T1000 (cell line): ENCODE measurements at places on chromosomes 4 and X.

DNA sequence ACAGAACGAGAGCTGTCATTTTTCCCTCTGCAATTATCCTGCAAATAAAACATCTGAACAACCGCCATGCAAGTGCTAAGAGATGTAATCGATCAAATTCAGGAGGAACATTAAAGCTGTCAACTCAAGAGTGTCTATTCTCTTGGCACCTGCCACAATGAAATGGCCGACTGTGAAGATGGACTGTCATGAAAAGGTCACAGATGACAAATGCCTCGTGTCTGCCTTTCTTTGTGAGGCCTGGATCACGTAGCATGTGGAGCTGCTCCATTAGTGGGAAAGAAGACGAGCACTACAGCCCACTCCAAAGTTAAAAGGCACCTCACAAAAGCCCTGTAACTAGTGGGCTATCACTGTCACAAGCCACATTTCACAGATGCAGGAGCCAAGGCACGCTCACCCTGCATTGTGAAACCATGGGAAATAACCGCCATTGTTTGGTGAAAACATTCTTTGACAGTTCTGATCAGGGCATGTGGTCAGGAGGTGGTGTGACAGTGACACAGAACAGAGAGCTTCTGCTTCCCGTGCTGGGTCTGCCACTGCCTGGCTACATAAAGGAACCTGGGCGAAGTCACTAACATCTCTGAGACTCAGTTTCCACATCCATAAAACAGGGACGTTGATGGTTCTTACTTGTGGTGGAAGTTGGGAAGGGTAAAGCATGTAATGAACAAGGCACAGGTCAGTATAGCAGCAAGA lies 98.9 kb downstream of the EVC2 start:
- no peak for DNase-seq

DNA sequence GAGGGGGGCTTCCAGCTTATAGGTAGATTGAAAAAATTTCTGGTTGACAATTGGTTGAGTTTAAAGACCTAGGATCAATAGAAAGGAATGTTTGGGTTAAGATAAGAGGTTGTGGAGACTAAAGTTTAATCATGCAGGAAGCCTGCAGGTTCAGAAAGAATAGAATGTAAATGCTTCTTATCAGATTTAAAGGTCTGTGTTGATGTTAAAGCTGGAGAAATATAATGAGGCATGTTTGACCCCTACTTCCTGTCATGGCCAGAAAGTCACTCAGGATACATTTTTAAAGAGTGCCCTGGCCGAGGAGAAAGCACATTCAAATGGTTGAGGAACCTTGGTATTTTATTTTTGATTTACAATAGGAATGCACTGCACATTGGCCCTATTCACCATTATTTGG lies 3.9 kb upstream of the RRAGB start:
- no peak for DNase-seq

- DNase-seq: no peak
These were observed 36.1 kb downstream of the CPLX1 start for GRCh38 chr4:789571-790465.

GRCh38 chrX:47146121-47146935 lies 1.3 kb downstream of the RBM10 start:
- DNase-seq: no peak

- DNase-seq: no peak
These were observed 640 bp downstream of the BANK1 start for GRCh38 chr4:101791182-101791558.

- DNase-seq: no peak
These were observed 2.0 kb downstream of the TRAPPC2 start for GRCh38 chrX:13732246-13733067.

- no peak for DNase-seq
These were observed 3.5 kb downstream of the ENAM start for GRCh38 chr4:70632028-70632427.

DNA sequence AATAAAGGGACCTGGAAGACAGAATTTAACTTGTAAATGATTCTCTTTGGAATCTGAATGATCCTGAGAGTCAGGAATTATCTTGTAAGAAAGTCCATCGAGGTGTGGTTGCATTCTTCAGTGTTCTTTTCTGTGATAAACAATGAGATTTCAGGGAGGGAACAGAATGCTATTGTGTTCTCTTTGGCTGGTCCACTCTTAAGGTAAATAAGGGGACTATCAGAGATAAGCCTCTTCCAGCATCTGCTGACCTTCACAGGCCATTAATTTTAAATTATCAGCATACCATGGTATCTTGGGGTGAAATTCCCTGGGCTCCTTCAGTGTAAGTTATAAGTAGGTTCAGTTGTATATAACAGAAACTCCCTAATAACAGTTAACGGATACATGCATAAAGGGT lies 107.1 kb upstream of the ARHGAP24 start:
- no peak for DNase-seq

DNA sequence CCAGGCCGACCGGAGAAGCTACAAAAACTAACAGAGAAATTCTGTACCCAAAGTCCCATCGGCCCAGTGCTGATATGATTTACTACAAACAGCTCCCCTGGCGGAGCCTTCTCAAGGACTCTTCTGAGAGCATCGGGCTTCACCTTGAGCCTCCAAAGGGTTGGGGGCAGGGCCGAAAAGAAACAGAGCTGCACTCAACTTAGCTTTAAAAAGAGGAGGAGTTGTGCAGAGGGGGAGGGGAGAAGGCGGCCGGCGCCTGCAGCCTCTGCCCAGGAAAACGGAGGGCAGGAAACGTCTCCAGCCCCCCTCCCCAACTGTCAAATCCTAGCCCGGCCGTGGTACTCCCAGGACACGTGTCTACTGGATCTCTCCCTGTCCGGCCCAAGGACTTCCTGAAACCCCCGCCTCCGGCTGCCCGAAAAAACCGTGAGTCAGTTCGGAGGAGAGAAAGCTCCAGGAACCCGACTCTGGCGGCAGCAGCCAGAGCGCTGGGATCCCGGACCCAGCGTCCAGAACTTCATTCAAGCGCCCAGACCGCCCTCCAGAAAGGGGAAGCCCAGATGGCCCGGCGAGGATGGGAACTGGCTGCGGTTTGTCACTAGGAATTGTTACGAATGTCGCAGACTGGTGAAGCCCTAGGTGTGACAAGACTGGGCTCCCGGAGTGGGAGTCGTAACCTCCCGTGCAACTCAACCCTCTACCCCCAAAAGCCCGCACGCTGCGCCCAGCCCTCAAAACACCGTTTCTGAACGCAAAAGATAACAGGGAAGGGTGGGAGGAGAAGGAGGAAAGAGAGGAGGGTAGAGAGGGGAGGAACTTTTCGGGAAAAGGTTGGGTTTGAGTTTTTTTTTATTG lies 973 bp downstream of the ADAMTS3 start:
- DNase-seq: peak; percentile 56

- DNase-seq: no peak
These were observed 4.3 kb upstream of the TSPAN5 start for GRCh38 chr4:98662626-98663225.

- DNase-seq: no peak
These were observed 38.0 kb upstream of the ZC4H2 start for GRCh38 chrX:65014230-65014629.

DNA sequence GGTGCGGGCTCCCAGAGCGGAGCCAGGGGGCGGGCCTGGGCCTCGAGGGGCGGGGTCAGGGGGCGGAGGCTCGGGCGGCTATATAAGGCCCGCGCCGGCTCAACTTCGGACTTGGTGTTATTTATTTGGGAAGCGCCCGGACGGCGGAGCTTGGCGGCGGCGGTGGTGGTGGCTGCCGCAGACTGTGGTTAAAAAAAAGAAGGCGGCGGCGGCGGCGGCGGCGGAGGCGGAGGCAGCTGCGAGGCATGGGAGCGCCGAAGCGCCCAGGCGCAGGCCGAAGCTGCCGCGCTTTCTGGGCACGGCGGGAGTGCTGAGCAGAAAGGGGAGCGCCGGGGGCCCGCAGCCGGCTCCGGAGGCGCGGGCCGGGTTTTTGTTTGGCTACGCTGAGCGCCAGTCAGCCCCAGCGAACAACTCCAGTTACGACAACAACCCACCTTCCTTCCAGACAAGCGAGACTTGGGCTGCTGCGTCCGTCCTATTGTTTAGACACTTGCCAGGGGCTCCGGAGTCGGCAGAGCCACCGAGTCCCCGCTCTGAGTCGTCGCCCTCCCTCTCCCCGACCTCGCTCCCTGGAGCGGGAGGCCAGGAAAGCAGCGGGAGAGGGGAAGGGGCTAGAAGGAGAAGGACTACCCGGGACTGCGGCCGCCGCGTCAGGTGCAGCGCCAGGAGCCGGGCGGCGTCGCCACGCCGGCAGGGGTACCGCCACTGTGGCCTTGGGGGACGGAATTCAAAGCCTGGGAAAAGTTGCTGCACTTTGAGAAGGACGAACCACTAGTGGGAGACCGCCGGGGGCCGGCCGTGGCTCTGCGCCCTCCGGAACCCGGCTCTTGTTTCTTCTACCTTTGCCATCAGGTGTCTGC lies at the start of gene SLIT2:
TSS of gene SLIT2 (plus strand) at position 110 of the 860 bp plus-strand sequence. CDS start 1,911 bp downstream, outside the sequence.
- DNase-seq: peak; percentile 96

DNA sequence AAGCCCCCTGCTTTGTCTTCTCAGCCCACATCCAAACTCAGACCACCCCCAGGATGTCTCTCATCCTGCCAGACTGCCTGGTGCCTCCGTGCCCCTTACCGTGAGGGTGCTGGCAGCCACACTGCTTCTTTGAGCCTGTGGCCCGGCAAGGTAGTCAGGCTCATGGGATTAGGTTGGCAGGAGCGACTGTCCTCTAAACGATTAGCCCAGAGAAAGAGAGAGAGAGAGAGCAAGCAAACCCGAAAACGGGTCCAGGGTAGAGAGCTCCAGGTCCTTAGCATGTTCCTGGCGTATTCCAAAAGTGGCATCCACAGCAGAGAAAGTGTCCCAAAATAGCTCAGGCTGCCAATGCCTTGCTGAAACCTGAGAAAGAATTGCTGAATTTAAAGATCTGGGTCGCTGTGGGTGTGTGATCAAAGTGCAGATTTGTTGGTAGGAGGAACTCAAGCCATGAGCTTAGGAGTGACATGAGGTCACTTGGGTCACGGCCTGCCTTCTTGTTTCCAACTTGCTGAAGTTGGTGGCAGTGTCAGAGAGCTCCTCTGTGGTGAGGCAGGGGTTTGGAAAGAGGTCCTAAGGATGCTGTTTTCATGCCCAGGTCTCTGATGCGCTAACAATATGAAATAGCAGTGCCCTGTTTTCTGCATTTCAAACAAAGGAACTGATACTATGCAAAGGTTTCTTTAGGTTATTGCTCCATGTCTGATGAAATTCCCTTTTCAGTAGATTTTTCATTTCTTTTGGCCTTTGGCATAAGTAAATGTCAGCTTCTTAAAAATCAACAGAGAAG lies 81.6 kb downstream of the RTL9 start:
- no peak for DNase-seq

- peak; percentile 29 for DNase-seq
These were observed 29.5 kb downstream of the TAPT1 start for GRCh38 chr4:16196482-16197393.

DNA sequence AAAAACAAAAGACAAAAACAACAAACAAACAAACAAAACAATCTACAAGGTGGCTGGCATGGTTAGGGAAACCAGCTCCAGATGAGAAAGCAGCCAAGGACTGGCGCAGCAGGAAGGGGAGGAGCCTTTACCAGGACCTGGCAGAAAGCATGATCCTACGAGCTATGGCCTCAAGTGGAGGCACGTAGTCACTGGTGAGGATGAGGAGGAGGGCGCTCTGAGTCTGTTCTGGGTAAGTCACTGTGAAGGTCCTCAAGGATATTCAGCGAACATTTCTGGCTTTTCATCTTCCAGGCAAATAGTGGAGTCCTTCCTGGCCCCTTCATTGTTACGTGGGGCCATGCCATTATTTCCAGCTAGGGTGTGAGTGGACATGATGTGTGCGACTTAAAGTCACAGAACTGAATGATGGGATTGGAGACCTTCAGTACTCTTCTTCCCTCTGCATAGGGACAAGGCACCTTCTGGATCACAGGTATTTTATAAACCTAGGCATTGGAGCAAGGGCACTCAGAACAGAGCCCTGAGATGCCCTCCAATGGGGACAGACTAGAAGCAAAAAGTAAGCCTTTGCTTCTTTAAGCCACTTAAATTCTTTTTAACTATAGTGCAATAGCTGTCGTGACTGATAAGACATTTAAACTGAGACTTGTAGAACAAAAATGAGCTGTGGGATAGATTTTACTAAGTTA lies 771.3 kb downstream of the RAB28 start:
- DNase-seq: no peak

DNA sequence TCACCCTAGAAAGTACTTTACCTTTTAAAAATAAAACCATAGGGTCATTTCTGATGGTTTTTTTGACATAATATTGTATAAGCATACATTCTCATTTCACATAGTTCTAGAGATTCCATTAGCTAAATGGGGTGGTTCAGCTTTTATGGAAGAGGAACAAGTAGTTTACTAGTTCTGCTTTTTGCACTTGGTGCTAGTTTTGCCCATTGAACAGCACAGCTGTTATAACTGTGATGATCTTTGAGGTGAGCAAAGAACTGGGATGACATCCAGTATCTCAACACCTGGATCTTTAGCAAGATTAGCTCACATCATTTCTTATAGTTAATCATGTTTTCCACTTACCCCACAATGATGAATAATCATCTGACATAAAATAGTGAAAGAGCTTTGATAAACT lies 40.9 kb downstream of the MOB1B start:
- no peak for DNase-seq

DNA sequence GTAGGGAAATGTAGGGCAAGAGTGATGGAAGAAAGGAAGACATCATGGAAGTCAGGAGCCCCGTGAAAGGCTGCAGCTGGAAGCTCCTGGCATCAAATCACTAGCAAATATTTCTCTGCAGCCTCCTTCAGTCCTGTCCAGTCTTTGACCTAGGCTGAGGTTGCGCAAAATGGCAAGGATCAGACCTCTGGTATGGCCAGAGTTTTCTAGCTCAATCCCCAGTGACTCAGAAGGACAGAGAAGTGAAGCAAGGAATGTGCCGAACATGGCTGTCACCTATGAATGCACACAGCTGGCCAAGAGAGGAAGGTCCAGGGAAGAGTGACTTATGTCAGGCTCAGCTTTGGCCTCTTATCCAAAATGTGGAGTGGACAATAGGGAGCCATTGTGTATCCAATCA lies 71.1 kb upstream of the PHOX2B start:
- peak; percentile 12 for DNase-seq

GRCh38 chrX:13688384-13688957 lies 457 bp upstream of the RAB9A start:
- DNase-seq: no peak

- no peak for DNase-seq
These were observed 20.7 kb downstream of the PCGF3 start for GRCh38 chr4:726235-726787.

DNA sequence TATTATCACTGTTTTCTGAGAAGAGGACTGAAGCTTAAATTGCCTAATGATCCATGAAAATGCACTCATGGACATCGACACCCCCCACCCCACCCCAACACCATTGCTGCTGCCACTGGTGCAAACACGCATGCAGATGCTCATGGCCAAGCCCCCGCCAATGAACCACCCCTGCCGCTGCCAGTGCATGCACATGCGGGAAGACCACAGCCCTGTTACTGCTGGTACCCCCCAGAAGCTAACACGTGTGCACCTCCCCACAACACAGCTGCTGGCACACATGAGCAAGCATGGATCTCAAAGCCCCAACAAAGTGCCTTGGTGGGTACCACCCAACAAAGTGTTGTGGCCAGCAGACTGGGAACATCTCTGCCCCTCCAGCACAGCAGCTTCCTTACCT lies 594.1 kb upstream of the FAT1 start:
- no peak for DNase-seq

- no peak for DNase-seq
These were observed 69.3 kb upstream of the ANXA3 start for GRCh38 chr4:78482281-78482680.

- no peak for DNase-seq
These were observed 40.7 kb downstream of the KLHL2 start for GRCh38 chr4:165248102-165248501.

- DNase-seq: peak; percentile 73
These were observed 213.7 kb downstream of the AFAP1 start for GRCh38 chr4:7725951-7726350.
